ENCODE measurements at places on chromosomes 13 and 19. TPM values are rescaled to one million over a fixed set of nuclear protein-coding genes. Genes with fewer than 3 reads are reported as not detected.

CCDC70 gene
- total RNA-seq: not detected

DACH1 gene
- 110 TPM for total RNA-seq

LPAR2 gene
- 364 TPM for total RNA-seq

ACOD1 gene
- total RNA-seq: not detected

MTMR6 gene
- 95.3 TPM for total RNA-seq

SHISA7 gene
- total RNA-seq: 3.2 TPM

KRTDAP gene
- total RNA-seq: not detected

RNF17 gene
- total RNA-seq: not detected

Data from glutamatergic neuron (in vitro differentiated cells).